ENCODE measurements at places on chromosomes 7 and 10. TPM values are rescaled to one million over a fixed set of nuclear protein-coding genes. Genes with fewer than 3 reads are reported as not detected.

- DNase-seq = no peak
Observed at GRCh38 chr7:20328692-20329091, 2.0 kb upstream of the ITGB8 start.

- peak; percentile 60 for DNase-seq
Observed at GRCh38 chr7:100516135-100516812, 22.7 kb upstream of the AGFG2 start.

DNA sequence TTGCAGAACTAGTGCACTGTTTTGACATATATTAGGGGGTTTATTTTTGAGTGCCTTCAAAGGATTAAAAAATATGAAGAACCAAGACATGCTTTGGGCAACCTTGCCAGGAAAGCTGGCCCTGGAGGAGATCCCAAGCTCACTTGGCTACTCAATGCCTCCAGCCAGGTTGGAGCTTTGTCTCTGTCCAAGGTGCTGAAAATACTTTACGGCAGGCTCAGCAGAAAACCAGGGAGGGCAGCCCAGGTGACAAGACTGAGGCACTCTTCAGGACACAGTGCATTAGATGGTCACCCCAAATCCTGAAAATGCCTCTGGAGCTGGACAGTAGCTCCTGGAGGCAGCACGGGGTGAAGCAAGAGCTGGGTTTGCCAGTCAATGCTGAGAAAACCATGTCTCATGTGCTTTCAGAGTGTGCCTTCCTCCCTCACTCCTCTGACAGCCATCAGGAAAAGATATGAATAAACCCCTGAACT, 5.8 kb upstream of the KCNH2 start:
- no peak for DNase-seq

- DNase-seq = peak; percentile 95
Observed at GRCh38 chr7:13981070-13981469, 8.4 kb downstream of the ETV1 start.

DNA sequence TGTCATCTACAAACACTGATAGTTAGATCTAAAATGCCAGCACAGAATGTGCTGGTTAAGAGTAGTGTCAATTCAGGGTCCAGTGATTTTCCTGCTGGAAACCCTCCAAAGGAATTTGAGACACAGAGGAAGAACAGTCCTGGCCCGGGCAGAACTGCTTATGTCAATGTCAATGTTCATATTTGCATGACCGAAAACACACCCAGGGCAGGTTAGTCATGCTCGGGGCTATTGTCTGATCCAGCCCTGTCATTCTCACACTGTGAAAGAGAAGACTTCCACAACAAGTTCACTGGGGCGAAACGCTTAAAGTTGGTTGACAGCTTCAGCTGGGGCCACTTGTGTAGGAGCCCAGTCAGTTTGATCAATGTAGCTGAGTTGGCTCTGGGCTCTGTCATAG, 139.3 kb downstream of the C1GALT1 start:
- DNase-seq = peak; percentile 34

- DNase-seq = no peak
Observed at GRCh38 chr10:61721431-61721830, 58.7 kb downstream of the CABCOCO1 start.

DNA sequence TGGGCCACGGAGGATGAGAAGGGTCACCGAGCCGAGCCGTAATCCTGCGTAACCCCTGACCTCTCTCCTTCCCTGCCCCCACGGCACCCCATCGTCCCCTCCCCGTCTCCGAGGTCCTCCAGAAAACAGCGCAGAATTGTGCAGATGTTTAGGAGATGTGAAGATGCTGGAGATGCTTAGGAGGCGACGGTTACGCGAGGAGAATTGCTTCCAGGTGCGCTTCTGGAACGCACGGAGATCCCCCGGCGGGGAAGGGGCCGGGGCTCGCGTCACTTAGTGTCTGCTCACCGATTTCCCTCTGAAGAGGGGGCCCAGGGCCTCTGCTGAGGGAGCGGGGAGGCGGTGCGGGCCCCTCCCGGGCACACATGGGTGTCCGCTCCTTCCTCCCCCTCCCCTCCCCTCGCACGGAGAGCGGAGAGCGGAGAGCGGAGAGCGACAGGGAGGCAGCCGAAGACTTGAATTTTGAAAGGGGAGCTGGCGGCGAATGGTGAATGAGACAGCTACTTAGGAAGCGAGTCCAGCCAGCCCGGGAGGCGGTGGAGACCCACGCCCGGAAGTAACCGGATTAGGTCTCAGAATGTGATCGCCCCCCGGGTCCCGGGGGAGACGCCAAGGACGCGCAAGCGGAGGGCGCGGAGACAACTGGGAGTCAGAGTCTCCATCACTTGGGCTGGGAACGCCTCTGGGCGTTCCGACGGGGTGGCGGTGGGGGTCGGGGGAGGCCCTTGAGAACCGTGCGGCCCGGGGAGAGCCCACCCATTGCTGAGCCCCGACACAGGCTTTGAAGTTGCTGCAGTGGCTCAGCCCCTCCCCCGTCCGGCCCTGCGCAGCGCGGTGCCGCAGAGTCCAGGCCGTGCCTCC, 8.7 kb upstream of the EN2 start:
- DNase-seq = no peak

- peak; percentile 25 for DNase-seq
Observed at GRCh38 chr7:107045195-107045960, 873 bp downstream of the PRKAR2B start.

GRCh38 chr10:125085258-125086054, 74.9 kb downstream of the CTBP2 start:
- no peak for DNase-seq

- DNase-seq = peak; percentile 64
Observed at GRCh38 chr7:7969306-7970236, 975 bp downstream of the GLCCI1 start.

GRCh38 chr10:122019414-122019975, 30.5 kb downstream of the TACC2 start:
- peak; percentile 20 for DNase-seq

GRCh38 chr7:152966189-152966588, 206.6 kb downstream of the ACTR3B start:
- no peak for DNase-seq

DNA sequence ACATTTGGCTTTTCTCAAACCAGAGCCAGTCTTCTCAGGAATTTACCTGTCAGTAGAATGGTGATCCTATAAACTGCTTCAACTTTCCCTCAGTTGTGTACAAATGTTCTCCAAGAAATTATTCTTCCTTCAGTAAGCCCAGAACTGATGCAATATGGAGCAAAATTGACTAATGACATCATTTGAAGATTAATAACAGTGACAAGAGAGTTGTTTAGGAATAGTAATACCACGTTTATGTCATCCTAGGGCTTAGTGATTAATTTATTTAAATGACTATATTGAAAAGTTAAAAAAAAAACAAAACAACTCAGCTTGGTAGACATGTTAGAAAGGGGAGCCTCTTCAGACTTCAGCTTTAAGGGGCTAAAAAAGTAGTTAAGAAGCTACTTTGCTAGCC, 933.2 kb downstream of the GATA3 start:
- no peak for DNase-seq

GRCh38 chr7:31688372-31688771, 1.4 kb downstream of the PPP1R17 start:
- no peak for DNase-seq

GRCh38 chr7:158472596-158472995, 115.0 kb downstream of the PTPRN2 start:
- peak; percentile 32 for DNase-seq

DNA sequence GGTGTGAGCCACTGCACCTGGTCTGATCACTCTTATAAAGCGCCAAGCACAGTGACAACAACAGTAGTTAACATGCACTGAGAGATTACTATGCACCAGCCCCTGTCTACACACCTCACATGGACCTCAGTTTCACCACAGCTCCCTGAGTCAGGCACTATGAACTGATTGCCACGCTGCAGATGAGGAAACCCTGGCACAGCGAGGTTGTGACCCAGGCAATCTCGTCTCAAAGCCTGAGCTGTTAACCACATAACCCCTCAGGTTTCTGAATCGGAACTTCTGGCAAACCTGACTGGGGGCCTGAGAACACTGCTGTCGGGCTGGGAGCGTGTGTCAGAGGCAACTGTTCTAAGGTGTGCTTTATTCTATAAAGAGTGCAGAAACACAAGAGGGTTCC, 150.8 kb downstream of the RNF216 start:
- no peak for DNase-seq

- no peak for DNase-seq
Observed at GRCh38 chr10:71835671-71836595, 15.1 kb downstream of the PSAP start.

- no peak for DNase-seq
Observed at GRCh38 chr7:104895522-104896236, 118.3 kb upstream of the KMT2E start.

GRCh38 chr7:7434329-7434728, 101.3 kb downstream of the COL28A1 start:
- DNase-seq = peak; percentile 22

DNA sequence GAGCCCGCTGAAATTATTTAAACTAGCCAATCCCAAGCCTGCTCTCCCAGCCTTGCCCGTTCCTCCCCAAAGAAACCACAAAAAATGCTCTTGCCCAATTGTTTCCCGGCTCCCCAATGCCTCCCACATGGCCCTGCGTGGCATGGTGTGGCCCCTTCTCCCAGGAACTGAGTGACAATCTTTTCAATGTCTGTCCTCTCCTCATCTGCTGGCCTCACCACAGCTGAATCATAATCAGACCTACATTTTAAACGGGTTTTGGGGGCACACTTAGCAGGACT, 201.5 kb downstream of the PRPF18 start:
- no peak for DNase-seq

DNA sequence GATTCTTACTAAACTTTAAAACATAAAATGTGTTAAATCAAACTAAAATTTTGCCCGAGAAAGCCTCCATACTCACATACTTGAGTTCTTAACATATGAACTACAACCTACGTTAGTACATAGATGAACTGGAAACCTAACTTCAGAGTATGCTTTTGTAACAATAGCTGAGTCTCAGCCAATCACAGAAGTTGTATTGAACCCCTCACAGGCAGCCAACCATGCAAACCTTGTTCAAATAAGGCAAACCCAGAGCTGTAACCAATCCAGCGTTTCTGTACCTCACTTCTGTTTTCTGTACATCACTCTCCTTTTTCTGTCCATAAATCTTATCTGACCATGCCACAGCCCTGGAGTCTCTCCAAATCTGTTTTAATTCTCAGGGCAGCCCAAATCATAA, 157.3 kb upstream of the COL1A2 start:
- no peak for DNase-seq

DNA sequence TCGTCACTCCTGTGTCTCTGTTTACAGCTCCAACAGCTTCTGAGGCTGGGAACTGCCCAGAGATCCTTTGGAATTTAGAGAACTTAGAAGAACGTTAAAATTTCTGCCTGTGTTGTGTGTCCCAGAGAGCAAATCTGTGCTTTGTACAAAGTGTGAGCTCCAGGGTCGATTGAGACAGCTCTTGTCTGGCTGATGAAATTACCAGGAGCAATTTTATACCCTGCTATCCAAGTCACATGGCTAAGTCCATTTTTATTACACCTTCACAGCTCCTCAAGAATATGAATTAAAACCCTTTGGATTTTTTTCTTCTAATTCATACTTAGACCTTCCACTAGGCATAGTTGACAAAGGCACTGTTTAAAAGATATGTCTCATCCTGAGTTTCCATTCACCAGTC, 46.5 kb upstream of the INSYN2A start:
- DNase-seq = no peak

GRCh38 chr10:52077814-52078213, 236.3 kb upstream of the DKK1 start:
- DNase-seq = no peak

- DNase-seq = peak; percentile 21
Observed at GRCh38 chr7:100545360-100546128, 6.5 kb downstream of the AGFG2 start.

DNA sequence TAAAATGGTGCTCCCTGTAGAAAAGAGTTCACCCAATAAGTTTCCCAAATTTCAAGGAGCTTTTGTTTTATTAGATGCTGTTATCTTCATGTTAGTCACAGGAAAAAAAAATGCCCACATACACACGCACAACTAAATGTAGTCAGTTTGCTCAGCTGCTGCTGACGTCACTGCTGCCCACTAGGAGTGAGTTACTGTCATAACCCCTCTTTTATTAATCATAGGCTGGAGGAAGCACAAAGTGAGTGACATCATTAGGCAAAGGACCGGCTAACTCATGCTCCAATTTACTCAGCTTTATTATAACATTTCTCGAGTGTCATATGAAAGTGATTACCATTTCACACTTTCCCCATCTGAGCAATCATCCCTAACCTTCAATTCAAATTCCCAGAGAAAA, 6.7 kb upstream of the INHBA start:
- DNase-seq = no peak

DNA sequence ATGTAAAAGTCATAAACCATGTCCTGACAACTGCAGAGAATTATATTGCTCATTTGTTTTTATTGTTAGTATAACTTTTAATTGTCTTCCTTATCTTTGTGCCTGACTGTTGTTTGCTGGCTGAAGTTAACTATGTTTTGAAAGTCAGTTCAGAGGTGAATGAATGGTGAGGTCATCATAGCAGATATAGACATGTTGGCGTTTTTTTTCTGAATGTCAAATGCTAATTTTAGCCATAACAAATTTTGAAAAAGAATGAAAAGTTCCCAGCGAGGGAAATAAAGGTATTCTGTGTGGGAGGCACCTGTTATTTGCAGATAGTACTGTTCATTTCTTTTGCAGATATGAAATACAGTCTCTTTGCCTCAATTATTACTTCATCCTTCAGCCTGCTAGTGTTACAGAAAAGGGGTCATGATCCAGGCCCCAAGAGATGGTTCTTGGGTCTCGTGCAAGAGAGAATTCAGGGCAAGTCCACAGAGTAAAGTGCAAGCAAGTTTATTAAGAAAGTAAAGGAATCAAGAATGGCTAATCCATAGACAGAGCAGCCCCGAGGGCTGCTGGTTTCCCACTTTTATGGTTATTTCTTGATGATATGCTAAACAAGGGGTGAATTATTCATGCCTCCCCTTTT, 96.5 kb downstream of the CAMK1D start:
- DNase-seq = no peak

DNA sequence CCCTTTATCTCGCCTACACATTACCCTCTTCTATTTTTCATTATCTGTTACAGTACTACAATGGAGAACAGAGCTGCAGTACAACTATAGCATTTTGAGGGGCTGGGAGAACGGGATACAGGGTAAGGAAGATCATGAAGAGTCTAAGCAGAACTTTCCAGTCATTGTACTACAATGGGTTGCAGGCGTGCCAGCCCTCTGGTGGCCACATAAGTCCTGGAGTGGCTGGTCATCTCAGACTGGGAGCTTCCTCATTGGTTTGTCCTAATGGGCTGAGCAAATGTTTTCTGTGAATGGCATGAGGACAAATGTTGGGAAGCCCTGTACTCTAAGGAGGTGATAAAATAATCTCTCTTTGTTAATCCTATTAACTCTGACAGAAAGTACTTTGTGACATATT, 33.0 kb downstream of the TMEM106B start:
- no peak for DNase-seq

- no peak for DNase-seq
Observed at GRCh38 chr7:12967322-12967721, 279.9 kb downstream of the ARL4A start.

SPDYE11 gene
- total RNA-seq = 0.11 TPM

GRID2IP gene
- 0.77 TPM for total RNA-seq

EBLN1 gene
- not detected for total RNA-seq

PHYH gene
- total RNA-seq = 28.9 TPM

DDX56 gene
- 49.8 TPM for total RNA-seq

ANK3 gene
- 96.0 TPM for total RNA-seq

HOXA10 gene
- 0.21 TPM for total RNA-seq

ZNF783 gene
- total RNA-seq = 7.5 TPM

WIPF3 gene
- 0.20 TPM for total RNA-seq

Measured in lung (tissue), 17 donors.